Effector memory CD4-positive, alpha-beta T cell (primary cell): ENCODE measurements at places on chromosomes 6 and 20.
A peak's percentile ranks its signal among the peaks of the same experiment; 100 is the strongest.

GRCh38 chr6:108159981-108160380, 5.8 kb upstream of the NR2E1 start:
- no peak for DNase-seq

GRCh38 chr6:138290423-138290962, 72.2 kb upstream of the PBOV1 start:
- no peak for DNase-seq

DNA sequence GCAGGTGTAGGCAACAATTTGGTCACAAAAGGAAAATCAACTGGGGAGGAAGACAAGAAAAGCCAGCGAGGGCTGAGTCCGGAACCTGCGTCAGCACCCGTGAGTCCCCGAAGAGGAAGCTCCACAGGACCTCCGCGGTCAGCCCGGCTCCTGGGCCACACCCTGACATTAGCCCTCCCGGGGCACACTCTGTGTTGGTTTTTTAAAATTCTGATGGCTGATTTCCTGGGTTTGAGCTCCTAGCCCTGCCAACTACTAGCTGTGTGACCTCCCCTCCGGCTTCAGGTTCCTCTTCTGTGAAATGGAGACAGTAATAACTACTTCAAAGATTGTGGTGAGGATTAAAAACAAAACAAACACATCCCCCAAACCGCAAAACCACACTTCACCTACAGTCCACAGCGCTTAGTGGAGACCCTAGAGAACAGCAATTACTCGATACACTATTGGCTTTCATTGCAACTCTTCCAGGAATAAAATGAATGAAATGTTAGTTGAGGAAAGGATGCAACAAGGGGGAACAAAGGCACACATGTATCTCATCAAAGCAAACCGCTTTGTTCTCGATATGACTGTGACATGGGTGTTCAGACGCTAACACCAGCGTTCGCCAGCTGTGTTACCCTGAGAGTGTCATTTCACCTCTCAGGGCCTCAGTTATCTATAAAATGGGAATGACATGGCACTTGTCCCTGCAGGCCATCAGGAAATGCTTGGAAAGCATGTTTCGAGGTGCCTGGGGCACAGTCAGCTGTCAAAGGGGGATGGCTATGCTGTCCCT, 985 bp downstream of the ZBP1 start:
- DNase-seq, result peak; percentile 58

GRCh38 chr6:136914947-136915346, 7.2 kb upstream of the SLC35D3 start:
- no peak for DNase-seq

- DNase-seq, result no peak
These were observed 135.1 kb downstream of the OR2B2 start for GRCh38 chr6:27777126-27777525.

GRCh38 chr20:57656821-57657534, 36.8 kb upstream of the ZBP1 start:
- DNase-seq, result no peak

- no peak for DNase-seq
These were observed 7.9 kb upstream of the TBPL1 start for GRCh38 chr6:133945158-133945557.
